ENCODE measurements at places on chromosomes 6 and 20. TPM values are rescaled to one million over a fixed set of nuclear protein-coding genes. Genes with fewer than 3 reads are reported as not detected.

DNA sequence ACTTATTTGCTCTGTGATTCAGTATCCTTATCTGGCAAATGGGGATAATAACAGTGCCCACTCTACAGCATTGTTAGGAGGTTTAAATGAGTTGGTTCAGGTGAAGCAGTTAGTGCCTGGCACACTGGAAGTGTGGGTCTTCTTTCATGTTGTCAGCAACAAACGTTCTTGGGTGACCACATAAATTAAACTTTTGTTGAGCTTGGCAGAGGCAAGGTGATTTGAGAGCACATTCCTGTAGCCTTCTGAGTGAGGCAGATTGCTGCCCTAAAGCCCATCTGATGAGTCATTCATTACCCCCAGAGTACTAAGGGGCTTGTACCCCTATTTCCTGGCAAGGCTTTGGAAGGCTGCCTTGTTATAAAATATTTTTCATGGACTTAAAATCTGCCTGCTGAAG lies 25.8 kb downstream of the SEC23B start:
- DNase-seq = no peak
- no peaks in the 10 kb centered on the region for H3K27me3 ChIP-seq
- H3K4me1 ChIP-seq = no peaks in the 10 kb centered on the region
- H3K27ac ChIP-seq = no peak overlapping the region

DNA sequence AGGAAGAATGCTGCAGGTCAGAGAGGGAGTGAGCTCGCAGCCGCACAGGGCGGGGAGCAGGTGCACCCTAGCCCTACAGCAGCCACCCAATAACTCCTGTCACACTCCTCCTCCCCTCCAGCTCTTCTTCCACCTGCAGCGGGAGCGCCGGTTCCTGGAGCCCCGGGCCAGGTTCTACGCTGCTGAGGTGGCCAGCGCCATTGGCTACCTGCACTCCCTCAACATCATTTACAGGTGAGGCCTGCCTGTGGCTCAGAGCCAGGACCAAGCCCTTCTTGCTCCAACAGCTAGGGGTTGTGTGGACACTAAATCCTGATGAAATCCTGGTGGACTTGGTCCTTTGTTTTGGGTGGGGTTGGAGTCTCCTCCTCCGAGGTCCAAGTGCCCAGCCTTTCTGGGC lies 11.7 kb downstream of the SGK2 start:
- H3K4me3 ChIP-seq = no peak overlapping the region
- no peaks in the 10 kb centered on the region for H3K27me3 ChIP-seq
- H3K4me1 ChIP-seq = no peaks in the 10 kb centered on the region
- no peaks in the 10 kb centered on the region for H3K36me3 ChIP-seq

DNA sequence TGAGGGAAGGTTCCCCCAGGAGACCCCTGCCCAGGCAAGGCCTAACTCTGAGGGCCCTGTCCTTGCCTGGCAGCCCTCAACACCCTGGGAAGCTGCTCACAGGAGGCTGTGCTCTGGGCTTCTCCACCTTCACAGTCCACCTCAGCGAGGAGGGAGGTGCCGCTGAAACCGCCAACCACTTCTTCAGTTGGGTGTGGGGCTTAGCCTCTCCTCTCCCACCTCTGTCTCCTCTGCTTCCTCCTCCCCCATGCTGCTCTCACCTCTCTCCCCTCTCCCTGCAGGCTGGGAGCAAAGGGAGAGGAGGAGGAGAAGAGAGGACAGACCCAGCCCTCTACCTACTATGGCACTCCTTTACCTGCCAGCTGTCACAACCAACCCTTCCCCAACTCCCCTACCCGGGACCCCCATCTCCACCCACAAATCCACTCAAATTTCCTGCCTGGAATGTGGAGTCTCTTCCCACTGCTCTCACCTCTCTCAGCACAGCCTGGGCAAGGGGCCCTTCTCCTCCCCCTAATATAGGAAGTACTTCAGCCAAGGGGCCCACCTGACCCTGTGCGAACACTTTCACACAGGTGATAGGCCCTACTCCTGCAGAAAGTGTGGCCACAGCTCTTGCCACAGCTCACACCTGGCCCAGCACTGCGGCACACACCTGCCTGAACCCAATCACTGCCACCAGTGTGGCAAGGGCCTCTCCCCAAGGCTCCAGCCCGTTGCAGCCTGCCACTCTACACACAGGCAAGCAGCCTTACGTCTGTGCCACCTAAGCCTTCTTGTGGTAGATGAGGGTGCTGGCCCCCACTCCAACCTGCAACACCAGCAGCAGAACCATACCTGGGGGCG lies 7.2 kb downstream of the RING1 start:
- H3K36me3 ChIP-seq = peaks cover 5% of the 10 kb centered on the region
- H3K27me3 ChIP-seq = peaks cover 9% of the 10 kb centered on the region
- H3K4me3 ChIP-seq = peak overlapping the region; percentile 43
- DNase-seq = no peak

- H3K4me1 ChIP-seq = peaks cover 6% of the 10 kb centered on the region
- no peaks in the 10 kb centered on the region for H3K27me3 ChIP-seq
- H3K36me3 ChIP-seq = no peaks in the 10 kb centered on the region
- no peak for DNase-seq
- H3K27ac ChIP-seq = no peak overlapping the region
These were observed 126.0 kb downstream of the CD83 start for GRCh38 chr6:14243597-14243996.

DNA sequence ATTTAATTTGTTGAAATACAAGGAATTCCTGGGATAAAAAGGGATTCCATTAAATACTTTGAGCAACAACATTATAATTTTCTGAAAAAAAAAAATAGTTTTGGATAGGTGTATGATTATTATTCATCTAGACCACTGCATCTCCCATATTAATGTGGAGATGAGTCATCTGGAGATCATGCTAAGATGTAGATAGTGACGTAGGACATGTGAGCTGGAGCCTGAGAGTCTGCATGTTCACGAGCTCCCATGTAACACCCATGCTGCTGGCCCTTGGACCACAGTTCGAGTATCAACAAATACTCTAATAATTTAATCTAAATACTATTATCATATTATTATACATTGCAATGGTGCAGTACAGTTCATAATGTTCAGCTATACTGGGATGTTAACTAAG lies 91.6 kb downstream of the EPM2A start:
- no peak overlapping the region for H3K27ac ChIP-seq
- H3K27me3 ChIP-seq = no peaks in the 10 kb centered on the region
- no peak for DNase-seq
- H3K4me1 ChIP-seq = no peaks in the 10 kb centered on the region
- no peak overlapping the region for H3K4me3 ChIP-seq
- H3K36me3 ChIP-seq = peaks cover 3% of the 10 kb centered on the region

Gene CYP39A1
- not detected for total RNA-seq

Gene NFKBIE
- 22.7 TPM for total RNA-seq

Gene MYB
- 37.2 TPM for total RNA-seq

- H3K4me1 ChIP-seq = peaks cover 13% of the 10 kb centered on the region
- no peak for DNase-seq
- peaks cover 14% of the 10 kb centered on the region for H3K36me3 ChIP-seq
- no peaks in the 10 kb centered on the region for H3K27me3 ChIP-seq
These were observed 91.3 kb downstream of the AKAP7 start for GRCh38 chr6:131226459-131227157.

DNA sequence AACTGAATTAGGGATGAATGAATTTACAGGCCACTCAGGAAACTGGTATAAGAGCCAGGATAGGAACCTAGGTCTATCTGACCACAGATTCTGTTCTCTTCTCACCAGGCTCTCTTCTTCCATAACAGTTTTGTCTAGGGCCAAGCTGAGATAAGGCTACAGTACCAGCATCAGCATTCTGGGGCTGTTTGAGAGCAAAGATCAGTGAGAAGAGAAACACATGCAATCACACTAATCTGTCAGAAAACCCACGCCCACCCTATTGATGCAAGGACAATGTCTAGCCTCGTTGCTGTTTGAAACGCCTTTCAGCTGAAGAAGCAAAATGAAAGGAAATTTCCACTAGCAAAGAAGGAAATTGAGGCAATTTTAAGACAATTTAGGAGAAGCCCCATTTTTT lies 137.7 kb downstream of the LCA5 start:
- no peak overlapping the region for H3K27ac ChIP-seq
- H3K36me3 ChIP-seq = no peaks in the 10 kb centered on the region
- no peaks in the 10 kb centered on the region for H3K27me3 ChIP-seq
- no peaks in the 10 kb centered on the region for H3K4me1 ChIP-seq

Gene FAM209B
- 0.60 TPM for total RNA-seq

Gene MATN4
- 1.1 TPM for total RNA-seq

- H3K4me3 ChIP-seq = no peak overlapping the region
- no peaks in the 10 kb centered on the region for H3K27me3 ChIP-seq
- H3K36me3 ChIP-seq = peaks cover 11% of the 10 kb centered on the region
- no peak overlapping the region for H3K27ac ChIP-seq
- no peak for DNase-seq
- peaks cover 7% of the 10 kb centered on the region for H3K4me1 ChIP-seq
These were observed 51.2 kb downstream of the ORC3 start for GRCh38 chr6:87641065-87641692.

Gene GSTA3
- total RNA-seq = not detected

DNA sequence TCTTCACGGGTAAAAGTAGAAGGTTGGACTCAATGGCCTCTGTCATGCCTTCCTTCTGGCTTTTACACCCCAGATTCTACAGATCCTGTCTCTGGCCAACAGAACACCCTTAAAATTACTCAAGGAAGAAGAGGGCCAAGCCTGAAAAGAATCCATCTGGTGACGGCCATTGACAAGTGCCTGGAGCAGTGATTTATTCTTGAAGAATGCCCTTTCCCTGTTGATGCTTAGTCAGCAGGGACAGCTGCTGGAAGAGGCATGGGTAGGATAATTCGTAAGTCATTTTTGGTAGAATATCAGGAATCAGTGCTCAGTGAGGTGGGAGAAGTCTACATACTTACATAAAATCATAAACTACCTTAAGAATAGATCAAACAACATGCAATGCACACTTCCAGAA lies 397.9 kb downstream of the SAMD5 start:
- H3K4me3 ChIP-seq = no peak overlapping the region
- H3K27ac ChIP-seq = no peak overlapping the region
- H3K27me3 ChIP-seq = no peaks in the 10 kb centered on the region
- H3K36me3 ChIP-seq = no peaks in the 10 kb centered on the region
- H3K4me1 ChIP-seq = no peaks in the 10 kb centered on the region
- no peak for DNase-seq

Gene FAM229B
- 8.7 TPM for total RNA-seq

Gene ACSS2
- total RNA-seq = 8.7 TPM

DNA sequence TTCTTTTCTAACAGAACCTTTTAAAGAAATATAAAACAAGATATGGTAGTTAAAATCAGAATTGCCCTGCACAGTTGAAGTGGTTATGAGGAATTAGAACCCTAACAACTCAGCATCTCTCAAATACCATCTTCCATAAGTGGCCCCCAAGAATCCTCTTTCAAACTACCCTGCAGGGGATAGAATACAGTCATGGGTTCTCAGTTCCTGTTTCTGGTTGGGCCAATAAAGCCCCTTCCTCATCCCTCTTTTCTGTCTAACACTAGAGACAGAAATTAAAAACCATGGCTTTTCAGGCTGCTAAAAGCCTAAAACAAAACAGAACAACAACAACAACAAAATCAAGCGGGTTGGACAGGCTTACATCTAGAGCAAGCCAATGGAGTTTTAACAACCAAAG lies 6.7 kb upstream of the LCA5 start:
- peaks cover 3% of the 10 kb centered on the region for H3K36me3 ChIP-seq
- peaks cover 7% of the 10 kb centered on the region for H3K4me1 ChIP-seq
- DNase-seq = no peak
- no peak overlapping the region for H3K27ac ChIP-seq
- no peak overlapping the region for H3K4me3 ChIP-seq

DNA sequence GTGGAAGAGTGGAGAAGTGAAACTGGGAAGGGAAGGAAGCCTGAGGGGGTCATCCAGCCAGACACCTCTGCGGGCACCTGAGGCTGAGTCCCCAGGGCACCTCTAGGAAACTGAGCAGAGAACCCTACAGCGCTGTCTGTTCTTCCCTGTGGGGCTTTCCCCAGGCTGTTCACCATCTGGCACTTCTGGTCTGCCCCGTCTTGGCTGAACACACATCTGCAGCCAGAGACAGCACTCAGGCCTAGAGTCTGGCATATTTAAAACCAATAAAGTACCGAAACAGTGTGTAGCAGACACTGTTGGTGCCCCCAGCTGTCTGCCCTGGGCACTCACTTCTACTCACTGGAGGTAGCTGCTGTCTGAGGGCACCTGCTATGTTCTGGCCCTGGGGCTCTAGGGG lies 9.4 kb upstream of the ARFGEF2 start:
- peaks cover 9% of the 10 kb centered on the region for H3K36me3 ChIP-seq
- no peak overlapping the region for H3K4me3 ChIP-seq
- DNase-seq = no peak
- H3K4me1 ChIP-seq = peaks cover 7% of the 10 kb centered on the region
- no peak overlapping the region for H3K27ac ChIP-seq

GRCh38 chr6:43089874-43090558 lies 13.9 kb downstream of the PTK7 start:
- no peaks in the 10 kb centered on the region for H3K27me3 ChIP-seq
- no peak for DNase-seq
- H3K36me3 ChIP-seq = no peaks in the 10 kb centered on the region
- no peak overlapping the region for H3K4me3 ChIP-seq
- peaks cover 6% of the 10 kb centered on the region for H3K4me1 ChIP-seq

- no peak overlapping the region for H3K27ac ChIP-seq
- no peaks in the 10 kb centered on the region for H3K36me3 ChIP-seq
- no peak overlapping the region for H3K4me3 ChIP-seq
These were observed 100.6 kb downstream of the DACT2 start for GRCh38 chr6:168218785-168219566.
